Activated gamma-delta T cell (primary cell): ENCODE measurements at places on chromosomes 1 and 21.

- DNase-seq, result no peak
Measured at GRCh38 chr1:104056786-104057185, 307.1 kb downstream of the AMY1C start.

DNA sequence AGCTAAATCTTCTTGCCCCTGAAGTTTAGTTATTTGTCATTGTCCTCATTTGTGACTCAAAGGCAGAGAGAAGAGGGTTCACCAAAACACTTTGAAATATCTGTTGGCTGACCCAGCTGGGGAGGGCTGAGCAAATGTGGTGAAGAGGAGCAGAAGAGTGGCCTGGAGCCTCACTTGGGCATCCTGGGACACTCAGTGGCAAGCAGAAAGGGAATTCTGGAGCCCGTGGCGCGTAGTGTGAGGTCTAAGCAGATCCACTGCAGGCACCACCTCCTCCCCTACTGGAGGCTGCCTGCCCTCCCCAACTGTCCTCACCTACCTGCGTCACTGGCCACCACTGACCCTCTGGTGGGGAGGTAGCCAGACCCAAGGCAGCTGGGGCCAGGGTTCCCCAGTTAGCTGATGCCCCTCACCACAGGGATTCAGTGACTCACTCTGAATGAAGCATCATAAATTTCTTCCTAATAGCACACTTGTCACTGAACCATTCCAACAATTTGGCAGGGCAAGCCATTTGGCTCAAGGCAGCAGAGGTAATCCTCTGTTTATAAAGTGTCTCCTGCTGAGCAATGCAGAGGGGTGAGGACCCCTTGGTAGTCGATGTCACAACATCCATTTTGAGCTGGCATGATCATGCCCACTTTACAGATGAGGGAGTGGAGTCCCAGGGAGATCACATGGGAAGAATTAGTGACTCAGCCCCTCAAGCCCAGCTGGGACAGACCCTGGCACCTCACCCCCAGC is 80.3 kb downstream of the NENF start:
- no peak for DNase-seq

- DNase-seq, result no peak
Measured at GRCh38 chr1:230141021-230141648, 74.1 kb downstream of the GALNT2 start.

GRCh38 chr1:213864091-213864490 is 123.7 kb upstream of the PROX1 start:
- DNase-seq, result no peak

DNA sequence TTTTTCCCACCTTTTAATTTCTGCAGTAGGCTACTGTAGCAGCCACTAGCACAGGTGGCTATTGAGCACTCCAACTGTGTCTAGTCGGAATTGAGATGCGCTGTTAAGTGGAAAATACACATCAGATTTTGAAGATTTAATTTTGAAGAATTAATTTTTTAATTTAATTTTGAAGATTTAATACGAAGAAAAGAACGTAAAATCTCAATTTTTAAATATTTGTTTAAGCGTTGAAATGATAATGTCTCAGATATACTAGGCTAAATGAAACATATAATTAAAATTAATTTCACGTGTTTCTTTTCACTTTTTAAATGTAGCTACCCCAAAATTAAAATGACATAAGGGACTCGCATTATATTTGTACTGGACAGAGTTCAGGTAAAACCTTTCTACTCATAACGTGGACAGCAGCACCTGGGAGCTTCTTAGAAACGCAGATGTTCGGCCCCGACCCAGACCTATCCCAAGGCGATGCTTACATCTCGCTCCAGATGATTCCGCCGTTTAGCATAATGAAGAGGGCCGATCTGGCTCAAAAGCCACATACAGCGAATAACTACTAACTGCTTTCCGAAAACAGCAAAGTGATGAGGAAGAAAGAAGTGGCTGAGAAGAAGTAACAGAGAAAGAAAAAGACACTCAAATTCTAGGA is 717 bp downstream of the CRYZL1 start:
- DNase-seq, result no peak

- no peak for DNase-seq
Measured at GRCh38 chr1:86713477-86713876, 9.1 kb downstream of the SH3GLB1 start.

GRCh38 chr1:94852788-94853187 is 32.6 kb downstream of the SLC44A3 start:
- DNase-seq, result no peak

- DNase-seq, result no peak
Measured at GRCh38 chr21:29481641-29482040, 182.9 kb downstream of the BACH1 start.

DNA sequence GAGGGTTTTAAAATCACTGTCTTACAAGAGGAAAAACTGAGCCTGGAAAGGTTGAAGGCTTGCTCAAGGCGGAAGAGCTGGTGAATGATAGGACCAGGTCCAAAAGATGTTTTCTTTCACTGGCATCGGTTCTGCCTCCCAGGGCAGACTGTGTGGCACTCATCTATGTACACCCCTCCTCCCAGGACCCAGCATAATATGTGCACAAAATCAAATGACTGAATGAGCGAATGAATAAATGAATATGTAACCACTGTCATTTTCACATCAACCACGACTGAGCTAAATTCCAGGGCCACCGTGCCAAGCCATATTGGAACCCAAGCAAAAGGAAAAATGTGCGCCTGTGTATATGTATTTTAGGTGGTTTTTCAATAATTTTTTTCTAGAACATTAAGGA is 99.3 kb upstream of the ZBTB40 start:
- DNase-seq, result no peak

- DNase-seq, result no peak
Measured at GRCh38 chr1:183328371-183328770, 89.8 kb downstream of the NMNAT2 start.

DNA sequence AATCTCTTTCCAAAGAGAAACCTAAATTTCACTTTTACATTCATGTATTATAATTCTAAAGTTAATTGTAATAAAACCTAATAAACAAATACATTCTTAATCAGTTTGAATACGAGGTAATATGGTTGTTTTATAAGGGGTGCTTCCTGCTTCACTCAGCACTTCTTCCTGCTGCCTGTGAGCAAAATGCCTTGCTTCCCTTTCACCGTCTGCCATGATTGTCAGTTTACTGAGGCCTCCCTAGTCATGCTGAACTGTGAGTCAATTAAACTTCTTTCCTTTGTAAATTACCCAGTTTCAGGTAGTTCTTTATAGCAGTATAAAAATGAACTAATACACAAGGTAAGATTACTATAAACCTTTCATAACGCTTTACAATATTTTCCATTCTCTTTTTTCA is 491.1 kb upstream of the LRRC7 start:
- no peak for DNase-seq

GRCh38 chr1:45775794-45776193 is 25.3 kb upstream of the IPP start:
- DNase-seq, result no peak

DNA sequence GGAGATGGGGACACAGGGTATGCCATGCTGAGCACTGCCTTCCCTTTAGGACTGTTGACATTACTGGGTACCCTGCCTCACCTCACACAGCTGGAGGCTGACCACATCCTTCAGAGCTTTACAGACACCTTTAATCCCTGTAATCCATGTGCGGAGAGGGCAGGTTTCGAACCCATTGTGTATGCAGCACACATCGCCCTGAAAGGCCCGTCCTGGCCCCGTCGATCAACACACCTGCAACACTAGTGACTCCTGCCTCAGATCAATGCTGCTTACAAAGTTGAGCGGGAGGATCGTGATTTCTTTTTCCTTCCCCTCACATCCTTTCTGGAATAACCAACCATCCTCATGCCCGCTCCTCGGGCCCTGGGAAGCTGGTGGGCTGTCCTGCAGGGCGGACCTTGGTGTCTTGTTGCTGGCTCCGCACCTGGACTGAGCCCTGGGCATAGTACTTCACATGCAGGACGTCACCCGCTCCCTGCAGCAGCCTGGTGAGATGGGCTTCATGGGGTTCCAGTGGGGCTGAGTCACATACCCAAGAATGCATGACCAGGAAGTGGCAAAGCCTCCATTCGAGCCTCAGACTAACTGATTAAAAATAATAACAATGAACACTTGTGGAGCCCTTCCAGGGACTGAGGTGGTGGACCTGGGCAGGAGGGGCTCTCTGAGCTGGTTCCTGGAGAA is 403.6 kb downstream of the PTPRU start:
- DNase-seq, result no peak

- DNase-seq, result no peak
Measured at GRCh38 chr1:240173836-240174235, 82.2 kb downstream of the FMN2 start.

DNA sequence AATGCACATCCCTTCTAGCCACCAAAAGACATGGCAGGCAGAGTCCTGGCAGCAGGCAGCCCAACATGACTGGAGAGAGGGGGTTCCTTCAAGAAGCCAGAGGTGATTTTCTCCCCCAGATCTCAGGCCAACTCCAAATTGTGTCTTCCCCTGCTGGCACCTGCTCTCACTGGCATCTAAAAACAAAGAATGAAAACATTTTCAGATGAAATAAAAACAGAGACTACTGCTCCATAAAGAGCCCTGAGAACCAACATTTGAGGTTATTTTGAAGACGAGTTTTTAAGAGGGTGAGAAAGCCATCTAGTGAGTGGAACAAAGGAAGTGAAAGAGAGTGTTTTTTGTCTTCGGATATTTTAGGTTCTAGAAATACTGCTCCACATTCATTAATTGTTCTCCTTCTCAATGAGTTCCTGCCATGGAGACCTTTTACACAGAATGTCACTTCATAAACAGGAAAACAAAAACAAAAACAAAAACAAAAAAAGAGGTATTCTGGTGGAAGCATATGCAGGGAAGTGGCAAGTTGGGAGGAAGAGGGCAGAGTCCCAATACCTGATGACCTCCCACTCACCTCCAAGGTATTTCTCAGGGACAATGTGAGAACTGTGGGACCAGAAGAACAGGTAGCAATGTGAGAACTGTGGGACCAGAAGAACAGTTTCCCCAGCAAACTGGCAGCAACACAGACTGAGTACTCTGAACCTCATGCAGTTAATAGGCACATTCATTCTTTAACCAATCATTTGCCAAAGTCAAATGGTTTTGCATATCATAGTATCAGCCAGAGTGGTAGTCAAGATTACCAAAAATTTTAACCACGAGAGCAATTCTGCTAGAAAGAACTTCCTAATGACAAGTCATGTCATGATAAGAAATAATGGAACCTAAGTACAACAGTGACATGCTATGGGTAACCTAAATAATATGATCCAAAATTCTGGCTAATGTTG is 50.0 kb downstream of the KIAA0319L start:
- DNase-seq, result no peak

GRCh38 chr21:18340387-18340942 is 63.1 kb downstream of the TMPRSS15 start:
- no peak for DNase-seq

DNA sequence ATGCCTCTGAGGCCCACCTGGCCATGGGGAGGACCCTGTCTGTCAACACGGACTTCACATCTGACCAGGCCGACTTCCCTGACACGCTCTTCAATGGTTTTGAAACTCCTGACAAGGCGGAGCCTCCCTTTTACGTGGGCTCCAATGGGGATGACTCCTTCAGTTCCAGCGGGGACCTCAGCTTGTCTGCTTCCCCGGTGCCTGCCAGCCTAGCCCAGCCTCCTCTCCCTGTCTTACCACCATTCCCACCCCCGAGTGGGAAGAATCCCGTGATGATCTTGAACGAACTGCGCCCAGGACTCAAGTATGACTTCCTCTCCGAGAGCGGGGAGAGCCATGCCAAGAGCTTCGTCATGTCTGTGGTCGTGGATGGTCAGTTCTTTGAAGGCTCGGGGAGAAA is 101.8 kb downstream of the ADARB1 start:
- no peak for DNase-seq

- no peak for DNase-seq
Measured at GRCh38 chr1:9593492-9594465, 5.1 kb downstream of the TMEM201 start.

DNA sequence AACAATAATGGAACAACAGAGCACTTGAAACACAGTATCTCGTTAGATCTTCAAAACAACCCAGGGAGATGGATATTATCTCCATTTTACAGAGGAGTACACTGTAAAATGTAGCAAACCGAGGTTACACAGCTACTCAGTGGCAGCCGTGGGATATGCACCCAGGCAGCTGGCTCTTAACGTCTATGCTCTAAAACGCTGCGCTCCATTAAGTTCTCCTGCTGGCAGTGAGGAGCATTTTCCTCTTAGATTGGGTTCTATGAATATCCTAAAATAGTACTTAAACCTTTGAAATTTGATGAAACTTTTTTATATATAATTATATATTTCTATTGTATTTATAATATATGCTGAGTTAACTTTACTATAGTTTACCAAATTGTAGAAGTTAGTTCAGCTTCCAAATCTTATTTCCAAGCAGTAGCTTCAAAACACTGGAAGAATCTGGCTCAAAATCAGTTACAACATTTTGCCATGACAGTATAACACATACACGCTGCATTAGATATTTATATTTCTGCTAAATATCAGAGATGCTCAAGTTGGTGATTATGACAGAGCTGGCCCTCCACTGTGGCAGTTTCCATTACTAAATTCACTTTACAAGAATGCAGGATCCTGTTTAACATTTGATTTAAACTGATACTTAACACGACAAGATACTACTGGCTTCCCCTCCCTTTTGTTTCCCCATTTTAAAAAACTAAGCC is 49.5 kb downstream of the TGFBR3 start:
- no peak for DNase-seq

DNA sequence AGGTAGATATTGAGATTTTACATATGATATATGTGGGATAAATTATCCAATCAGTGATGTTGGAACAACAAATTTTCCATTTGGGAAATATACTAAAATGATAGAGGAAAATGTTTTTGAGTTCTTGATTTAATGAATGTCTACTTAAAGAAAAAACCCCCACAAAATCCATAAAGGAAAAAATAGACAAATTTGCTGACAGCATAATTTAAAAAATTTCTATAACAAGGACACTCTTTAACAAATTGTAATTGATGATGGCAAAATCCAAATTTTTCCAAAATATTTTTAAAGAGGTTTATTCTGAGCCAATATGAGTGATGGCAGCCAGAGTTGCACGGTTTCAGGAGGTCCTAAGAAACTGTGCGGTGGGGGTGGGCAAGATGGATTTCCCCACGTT is 51.9 kb upstream of the RHOU start:
- DNase-seq, result no peak

- no peak for DNase-seq
Measured at GRCh38 chr1:78619803-78620579, at the start of gene IFI44L. TSS of gene IFI44L (plus strand) at chr1:78620448. CDS start at chr1:78627916, 7,468 bp downstream.

- DNase-seq, result no peak
Measured at GRCh38 chr1:97209381-97209957, 487.9 kb downstream of the PTBP2 start.
